EH (cell line): ENCODE measurements at places on chromosomes 5 and 9.
A peak's percentile ranks its signal among the peaks of the same experiment; 100 is the strongest.

GRCh38 chr5:79672392-79672791, 17.2 kb upstream of the CMYA5 start:
- DNase-seq = no peak

GRCh38 chr9:126132746-126133145, 193.9 kb upstream of the MVB12B start:
- no peak for DNase-seq

- DNase-seq = no peak
Measured at GRCh38 chr9:90022474-90022873, 417.7 kb downstream of the GADD45G start.

- DNase-seq = peak; percentile 12
Measured at GRCh38 chr9:115775659-115776058, 377.9 kb upstream of the PAPPA start.

- no peak for DNase-seq
Measured at GRCh38 chr5:73865315-73865714, 239.3 kb downstream of the ARHGEF28 start.

DNA sequence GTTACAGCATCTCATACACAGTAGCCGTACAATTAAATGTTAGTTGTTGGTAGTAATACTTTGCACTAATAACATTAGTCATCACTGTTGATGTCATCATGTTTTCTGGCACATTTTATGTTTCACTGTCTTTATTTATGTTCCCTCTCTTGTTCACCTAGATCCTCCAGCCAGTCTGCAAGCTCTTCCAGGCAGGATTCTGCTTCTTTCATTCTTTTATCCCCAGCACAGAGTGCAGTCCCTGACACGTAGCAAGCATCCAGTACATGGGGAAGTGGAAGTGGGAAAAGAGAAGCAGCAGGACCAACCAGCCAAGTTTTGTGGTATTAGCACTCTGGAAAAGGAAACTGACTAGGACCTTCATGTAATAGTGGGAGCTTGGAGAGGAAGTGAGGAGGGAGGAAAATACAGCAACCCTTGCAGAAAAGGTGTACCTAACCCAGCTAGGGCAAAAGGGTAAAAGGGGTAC, 89.7 kb upstream of the SLC44A1 start:
- peak; percentile 74 for DNase-seq

GRCh38 chr5:102090770-102091169, 205.3 kb downstream of the SLCO4C1 start:
- peak; percentile 15 for DNase-seq

DNA sequence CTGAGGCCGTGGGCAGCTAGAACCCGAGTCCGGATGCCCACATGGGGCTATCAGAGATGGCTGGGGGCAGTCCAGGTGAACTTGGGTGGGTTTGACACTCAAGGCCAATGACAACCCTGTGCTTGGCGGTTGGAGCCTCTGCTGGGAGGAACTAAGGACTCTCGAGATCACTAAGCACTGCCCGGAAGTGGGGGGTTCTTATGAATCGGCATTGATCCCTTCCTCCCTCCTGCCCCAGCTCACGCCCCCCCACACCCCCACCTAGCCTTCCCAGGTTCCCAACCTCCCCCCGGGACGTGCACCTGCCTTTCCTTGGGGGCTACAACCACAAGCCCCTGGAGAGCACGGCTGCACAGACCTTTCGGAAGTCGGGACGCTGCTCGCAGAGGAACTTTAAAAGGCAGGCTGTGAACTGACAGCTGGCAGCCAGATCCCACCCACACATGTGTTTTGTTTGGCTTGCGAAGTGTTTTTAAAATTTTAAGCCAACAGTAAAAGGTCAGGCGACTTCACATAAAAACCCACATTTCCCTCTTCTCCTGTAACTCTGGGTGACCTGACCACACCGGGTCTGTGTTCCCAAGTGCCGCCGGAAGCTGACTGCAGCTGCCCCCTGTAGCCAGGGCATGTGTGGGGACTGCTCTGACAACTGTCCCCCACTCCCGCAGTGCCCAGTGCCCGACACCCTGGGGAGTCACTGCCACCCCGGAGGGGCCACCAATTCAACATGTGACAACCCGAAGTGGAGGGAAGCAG, 5.1 kb upstream of the RALGDS start:
- DNase-seq = peak; percentile 65

- DNase-seq = peak; percentile 80
Measured at GRCh38 chr9:37200433-37201005, 80.1 kb downstream of the ZCCHC7 start.

GRCh38 chr5:123438244-123438643, 15.0 kb upstream of the CEP120 start:
- DNase-seq = no peak

DNA sequence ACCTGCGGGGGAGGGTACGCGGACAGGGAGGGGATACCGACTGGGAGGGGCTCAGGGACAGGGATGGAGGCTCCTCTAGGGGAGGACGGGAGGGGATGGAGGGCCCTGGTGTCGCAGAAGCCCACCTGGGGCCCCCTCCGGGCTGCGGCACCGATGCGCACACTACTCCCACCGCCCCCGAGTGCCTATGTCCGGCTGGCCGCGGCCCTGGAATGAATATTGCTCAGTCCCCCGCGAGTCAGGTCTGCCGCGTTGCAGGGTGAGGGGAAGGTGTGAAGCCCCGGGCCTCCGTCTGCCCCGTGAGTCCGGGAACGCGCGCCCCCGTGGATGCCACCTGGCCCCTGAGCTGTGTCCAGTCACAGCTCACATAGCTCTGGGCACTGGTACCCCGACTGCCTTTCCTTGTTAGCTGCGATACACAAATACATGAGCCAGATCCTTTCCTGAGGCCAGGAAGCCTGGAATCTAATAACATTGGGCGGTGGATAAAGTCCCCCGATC, 44.5 kb upstream of the PRSS3 start:
- DNase-seq = no peak

DNA sequence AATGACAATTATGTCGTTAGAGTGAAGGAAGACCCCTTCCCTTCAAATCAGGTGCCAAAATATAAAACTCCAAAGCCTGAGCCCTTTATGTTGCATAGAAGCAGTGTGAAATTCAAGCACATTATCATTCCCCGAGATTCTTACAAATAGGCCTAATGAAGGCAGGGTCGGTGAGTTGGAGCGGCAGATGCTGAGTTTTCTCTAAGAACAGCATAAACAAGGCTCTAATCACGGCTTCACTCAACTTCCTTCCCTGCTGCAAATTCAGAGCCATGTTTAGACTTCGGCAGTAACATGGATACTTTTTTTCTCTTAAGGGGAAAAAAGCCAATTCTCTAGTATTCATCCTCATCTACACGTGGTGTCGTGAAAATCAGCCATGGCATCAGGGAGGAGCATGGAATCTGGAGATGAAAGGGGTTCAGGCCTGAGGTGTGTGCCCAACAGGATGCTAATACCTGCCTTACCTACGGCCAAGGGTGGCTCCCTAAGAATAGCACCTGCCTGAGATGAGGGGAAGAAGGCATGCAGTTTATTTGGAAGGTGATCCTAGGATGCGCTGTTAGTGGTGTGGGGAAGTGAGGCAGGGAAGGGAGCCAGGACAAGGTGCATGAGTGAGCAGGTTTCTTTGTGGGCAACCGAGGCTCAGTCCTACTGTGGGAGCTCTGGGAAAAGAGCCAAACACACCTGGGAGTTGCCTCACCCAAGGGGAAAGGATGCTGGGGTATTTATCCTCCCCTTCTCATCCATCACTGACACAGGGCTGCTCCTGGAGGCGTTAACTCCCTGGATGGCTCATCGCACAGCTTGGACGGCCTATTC, 146.8 kb upstream of the TBC1D2 start:
- DNase-seq = no peak

- DNase-seq = peak; percentile 91
Measured at GRCh38 chr5:112737463-112738190, at the start of gene APC. Gene APC, plus strand, starts transcription at chr5:112737885. Its CDS starts 17,006 bp downstream, at chr5:112754891.

DNA sequence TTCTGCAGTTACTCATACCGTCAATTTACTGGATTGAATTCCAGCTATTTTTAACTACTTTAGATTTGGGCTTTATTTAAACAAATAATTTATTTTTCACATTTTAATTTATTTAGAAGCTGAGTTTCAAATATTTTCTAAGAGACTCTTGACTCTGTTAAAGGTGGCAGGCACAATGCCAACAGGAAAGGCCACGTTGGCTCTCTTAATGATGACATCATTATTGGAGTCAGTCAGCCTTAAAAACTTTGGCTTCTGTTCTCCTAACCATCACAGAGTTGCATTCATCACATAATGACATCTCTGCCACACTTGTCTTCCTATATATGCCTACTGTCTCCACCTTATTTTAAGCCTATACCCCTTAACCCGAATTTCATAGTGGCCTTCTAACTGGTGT, 172.3 kb upstream of the PLPPR1 start:
- no peak for DNase-seq

- no peak for DNase-seq
Measured at GRCh38 chr9:79924836-79925235, 353.1 kb downstream of the TLE4 start.

DNA sequence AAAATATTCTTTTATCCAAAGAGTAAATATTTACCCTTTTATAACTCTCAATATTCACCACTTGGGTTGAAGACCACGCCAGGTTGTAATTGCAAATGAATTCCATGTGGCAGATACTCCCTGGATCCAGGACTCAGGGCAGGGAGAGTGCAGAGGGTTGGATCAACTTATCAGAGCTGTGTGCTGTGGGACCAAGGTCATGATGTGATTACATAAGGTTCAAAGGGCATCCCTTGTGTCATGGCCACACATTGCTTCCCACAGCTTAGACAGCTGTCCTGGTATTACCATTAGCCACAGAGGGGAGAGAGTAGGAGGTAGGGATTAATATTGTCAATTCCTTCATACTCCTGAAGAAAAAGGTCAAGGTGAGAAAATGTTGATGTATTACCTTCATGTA, 133.9 kb downstream of the JAKMIP2 start:
- DNase-seq = no peak

- no peak for DNase-seq
Measured at GRCh38 chr5:4514067-4514648, 626.0 kb upstream of the ADAMTS16 start.

DNA sequence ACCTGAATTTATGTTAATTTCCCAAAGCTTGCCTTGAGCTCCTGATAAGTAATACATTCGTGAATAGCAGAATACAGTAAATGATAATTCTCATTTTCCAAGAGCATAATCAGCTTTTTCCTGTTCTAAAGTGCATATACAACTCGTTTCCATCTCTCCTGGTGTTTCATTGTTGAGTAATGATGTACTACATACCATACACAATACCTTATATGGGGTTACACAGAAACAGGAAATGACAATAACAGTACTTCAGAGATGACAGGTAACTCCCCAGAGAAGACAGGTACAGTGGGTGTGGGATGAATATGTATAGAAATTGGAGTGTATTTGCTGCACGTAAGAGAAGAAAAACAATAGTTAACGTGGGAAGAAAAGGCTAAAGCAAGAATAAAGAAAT, 287.1 kb downstream of the TENT4A start:
- DNase-seq = no peak

GRCh38 chr9:34654323-34655051, 2.5 kb downstream of the IL11RA start:
- peak; percentile 84 for DNase-seq

DNA sequence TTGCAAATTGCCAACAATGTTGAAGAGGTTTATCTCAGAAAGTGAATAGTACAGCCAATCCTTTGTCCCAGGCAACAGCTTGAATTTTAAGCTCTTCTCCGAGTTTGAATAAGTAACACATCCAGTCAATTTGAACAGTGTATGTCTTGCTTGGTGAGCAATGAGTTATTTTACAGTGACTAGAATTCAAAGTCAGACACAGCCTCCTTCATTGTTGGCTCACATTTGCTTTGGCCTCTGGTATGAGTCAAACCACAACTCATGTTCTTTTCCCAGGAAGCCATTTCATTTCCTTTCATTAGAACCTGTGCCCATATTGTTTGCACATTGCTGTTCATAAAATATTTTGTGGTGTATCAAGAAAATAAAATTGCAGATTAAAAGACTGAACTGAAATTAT, 622.0 kb upstream of the DAB2 start:
- peak; percentile 8 for DNase-seq

DNA sequence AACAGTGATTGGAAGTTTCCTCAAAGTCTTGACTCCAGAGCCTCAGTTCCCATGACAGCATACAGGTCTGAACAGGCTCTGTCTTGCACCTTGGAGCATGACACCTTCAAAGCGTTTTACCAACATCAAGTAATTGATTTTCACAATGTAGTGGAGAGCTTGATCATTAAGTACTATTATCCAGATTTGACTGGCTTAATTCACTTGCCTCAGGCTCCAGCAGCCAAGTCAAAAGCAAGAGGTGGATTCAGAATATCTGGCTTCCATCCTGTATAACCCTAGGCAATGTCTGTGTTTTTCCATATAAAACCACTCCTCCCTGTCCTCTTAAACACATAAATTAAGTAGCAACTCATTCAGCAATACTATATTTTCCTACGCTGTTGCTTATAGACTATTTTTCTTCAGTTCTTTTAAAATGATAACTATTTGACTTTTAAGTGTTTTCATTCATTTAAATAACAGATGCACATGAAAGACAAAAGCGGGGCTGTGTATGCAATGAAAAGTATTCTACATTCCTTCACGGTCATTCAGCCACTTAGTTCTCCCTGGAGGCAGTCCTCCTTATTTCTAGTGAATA, 150.8 kb upstream of the RANBP3L start:
- no peak for DNase-seq

GRCh38 chr9:8838136-8838535, 1038.6 kb upstream of the DMAC1 start:
- DNase-seq = no peak

- DNase-seq = peak; percentile 47
Measured at GRCh38 chr5:159097784-159098602, 1.7 kb downstream of the EBF1 start.

- DNase-seq = peak; percentile 52
Measured at GRCh38 chr9:121652021-121652837, 795 bp downstream of the DAB2IP start.

GRCh38 chr5:43008363-43009153, 31.6 kb downstream of the ANXA2R start:
- DNase-seq = peak; percentile 91

GRCh38 chr5:143036146-143036927, 266.2 kb downstream of the ARHGAP26 start:
- DNase-seq = no peak

DNA sequence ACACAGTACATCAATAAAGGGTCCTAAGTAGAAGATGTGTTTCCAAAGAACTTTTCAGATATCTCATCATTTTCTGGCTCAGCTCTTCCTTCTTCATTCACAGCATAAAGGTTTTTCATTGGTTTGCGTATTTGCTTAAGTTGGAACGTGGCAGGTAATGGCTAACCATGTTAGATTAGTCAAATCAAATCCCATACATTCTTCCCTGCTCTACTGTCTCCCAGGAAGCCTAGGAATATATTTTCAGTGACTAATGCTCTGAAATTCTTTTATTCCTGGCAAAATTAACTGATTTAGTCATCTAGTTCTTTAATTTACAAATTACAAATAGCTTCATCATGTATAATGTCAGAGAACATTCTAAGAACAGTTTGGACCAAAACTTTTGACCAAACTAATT, 99.6 kb upstream of the TMEM161B start:
- DNase-seq = no peak

DNA sequence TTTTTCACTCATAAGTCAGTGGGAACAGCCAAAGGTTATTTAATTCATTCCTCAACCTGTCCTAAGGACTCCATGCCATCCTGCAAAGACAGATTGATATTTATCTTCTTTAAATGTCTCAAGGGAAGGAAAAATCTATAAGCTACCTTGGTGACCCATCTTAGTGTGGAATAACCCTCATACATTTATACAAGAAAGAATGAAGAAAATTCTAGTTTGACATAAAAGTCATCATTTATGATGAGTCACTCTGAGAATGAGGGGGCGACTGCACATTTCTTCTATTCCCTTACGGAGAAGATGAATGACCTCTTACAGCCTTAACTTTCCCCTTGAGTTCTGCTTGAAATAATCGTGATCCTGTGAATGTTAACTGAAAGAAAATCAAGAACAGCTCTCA, 26.8 kb upstream of the NUDT12 start:
- DNase-seq = peak; percentile 2
